Left lung (tissue), 14 donors: ENCODE measurements at places on chromosomes 12 and 14. TPM values are rescaled to one million over a fixed set of nuclear protein-coding genes. Genes with fewer than 3 reads are reported as not detected.

PAX9 gene
- polyA plus RNA-seq = 0.70 TPM

GAS2L3 gene
- polyA plus RNA-seq = 29.6 TPM

DNA sequence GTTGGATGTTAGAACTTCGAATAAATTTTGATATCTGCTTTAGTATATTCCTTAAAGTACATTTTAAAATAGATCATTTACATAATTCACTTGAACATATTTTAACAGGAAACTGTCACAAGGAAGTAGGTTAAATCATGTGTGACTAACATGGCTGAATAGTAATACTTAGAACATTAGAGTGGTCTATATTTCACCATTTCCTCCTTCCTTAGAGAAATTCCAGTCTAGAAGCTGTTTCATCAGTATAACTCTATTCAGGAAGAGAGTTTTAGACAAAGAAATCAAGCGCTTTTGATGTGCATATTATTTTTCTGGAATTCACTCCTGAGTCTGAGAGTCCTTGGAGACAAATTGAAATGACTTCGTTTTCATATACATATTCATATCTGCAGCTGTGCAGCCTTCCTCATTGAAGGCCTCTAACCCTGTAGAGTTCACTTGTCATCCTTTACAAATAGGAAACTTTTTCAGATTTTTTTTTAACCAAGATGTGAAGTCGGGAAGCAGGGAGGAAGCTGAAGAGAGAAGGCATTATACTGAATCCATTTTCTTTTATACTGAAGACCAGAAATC is 28.4 kb downstream of the IRAK3 start:
- no peak overlapping the region for H3K4me3 ChIP-seq
- peaks cover 73% of the 10 kb centered on the region for H3K36me3 ChIP-seq
- no peak overlapping the region for H3K27ac ChIP-seq
- H3K4me1 ChIP-seq = peaks cover 38% of the 10 kb centered on the region
- no peak for DNase-seq
- H3K27me3 ChIP-seq = no peaks in the 10 kb centered on the region

GRCh38 chr14:77862154-77862786 is 62.4 kb downstream of the ADCK1 start:
- H3K27me3 ChIP-seq = no peaks in the 10 kb centered on the region
- DNase-seq = peak; percentile 70
- peaks cover 4% of the 10 kb centered on the region for H3K36me3 ChIP-seq
- no peak overlapping the region for H3K4me3 ChIP-seq
- no peak overlapping the region for H3K27ac ChIP-seq

PMEL gene
- 2.7 TPM for polyA plus RNA-seq

DNA sequence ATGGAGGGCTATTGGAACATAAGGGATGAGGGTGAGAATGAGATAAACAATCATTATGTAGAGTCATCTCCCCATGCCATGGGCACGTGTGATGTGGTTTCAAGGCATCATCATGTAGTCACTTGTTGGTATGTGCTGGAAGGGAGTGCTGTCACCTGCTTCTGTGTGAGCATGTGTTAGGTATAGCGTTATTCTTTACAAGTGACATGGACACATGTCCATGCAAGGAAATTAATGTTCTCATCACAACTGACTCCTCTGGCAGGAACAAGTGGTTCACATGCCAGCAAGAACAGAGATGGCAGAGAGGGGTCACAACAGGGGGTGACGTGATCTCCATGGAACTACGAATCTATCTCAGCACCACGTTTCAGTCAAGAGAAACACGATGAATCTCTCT is 815.8 kb downstream of the BCL11B start:
- DNase-seq = no peak
- H3K4me3 ChIP-seq = no peak overlapping the region
- H3K36me3 ChIP-seq = no peaks in the 10 kb centered on the region
- no peaks in the 10 kb centered on the region for H3K27me3 ChIP-seq
- no peak overlapping the region for H3K27ac ChIP-seq

TMEM229B gene
- polyA plus RNA-seq = 0.75 TPM

IL22 gene
- polyA plus RNA-seq = not detected

DNA sequence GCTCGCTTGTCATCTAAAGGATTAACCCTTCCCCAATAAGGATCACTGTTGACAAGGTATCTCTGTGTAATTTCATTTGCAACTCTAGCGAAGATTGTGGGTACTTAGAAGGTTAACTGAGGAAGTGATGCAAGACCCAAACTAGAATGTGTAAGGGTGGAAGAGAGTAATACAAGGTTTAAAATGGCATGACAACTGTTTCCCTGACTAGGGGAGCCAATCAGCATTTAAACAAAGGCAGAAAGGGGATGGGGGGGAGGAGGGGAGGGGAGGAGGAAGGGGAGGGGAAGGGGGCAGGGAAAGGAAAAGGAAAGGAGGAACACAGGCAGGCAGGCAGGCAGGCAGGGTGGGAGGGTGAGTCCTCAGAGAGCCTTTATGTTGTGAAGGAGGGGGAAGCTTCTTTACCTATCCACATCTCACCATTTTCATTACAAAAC is 31.1 kb downstream of the NRDE2 start:
- no peak overlapping the region for H3K4me3 ChIP-seq
- H3K27ac ChIP-seq = no peak overlapping the region
- no peak for DNase-seq
- H3K4me1 ChIP-seq = peaks cover 46% of the 10 kb centered on the region
- H3K36me3 ChIP-seq = no peaks in the 10 kb centered on the region

ARF3 gene
- 116 TPM for polyA plus RNA-seq

GRCh38 chr12:78359520-78359919 is 505.1 kb upstream of the SYT1 start:
- H3K27ac ChIP-seq = no peak overlapping the region
- H3K27me3 ChIP-seq = no peaks in the 10 kb centered on the region
- H3K4me1 ChIP-seq = no peaks in the 10 kb centered on the region
- H3K4me3 ChIP-seq = no peak overlapping the region
- no peak for DNase-seq

OR4K17 gene
- polyA plus RNA-seq = 0.06 TPM

DNA sequence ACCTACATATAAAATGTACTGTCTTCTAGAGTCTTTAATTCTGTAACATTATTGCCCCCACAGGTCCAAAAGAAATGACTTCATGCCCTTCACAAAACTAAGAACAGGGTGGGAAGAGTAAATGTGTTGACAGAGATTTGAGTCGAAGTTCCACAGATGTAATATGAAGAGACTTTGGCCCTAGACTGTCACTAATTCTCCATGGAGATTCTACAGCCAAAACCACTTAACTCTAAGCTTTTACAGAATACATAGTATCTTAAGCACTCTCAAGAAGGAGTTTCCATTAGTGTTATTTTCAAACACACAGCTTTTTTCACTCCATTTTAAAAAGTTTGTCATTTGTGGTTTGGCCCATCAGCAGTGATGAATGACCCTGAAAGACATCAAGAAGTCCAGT is 56.3 kb downstream of the ABCC9 start:
- no peak overlapping the region for H3K4me3 ChIP-seq
- H3K4me1 ChIP-seq = no peaks in the 10 kb centered on the region
- no peaks in the 10 kb centered on the region for H3K36me3 ChIP-seq
- DNase-seq = no peak

DNA sequence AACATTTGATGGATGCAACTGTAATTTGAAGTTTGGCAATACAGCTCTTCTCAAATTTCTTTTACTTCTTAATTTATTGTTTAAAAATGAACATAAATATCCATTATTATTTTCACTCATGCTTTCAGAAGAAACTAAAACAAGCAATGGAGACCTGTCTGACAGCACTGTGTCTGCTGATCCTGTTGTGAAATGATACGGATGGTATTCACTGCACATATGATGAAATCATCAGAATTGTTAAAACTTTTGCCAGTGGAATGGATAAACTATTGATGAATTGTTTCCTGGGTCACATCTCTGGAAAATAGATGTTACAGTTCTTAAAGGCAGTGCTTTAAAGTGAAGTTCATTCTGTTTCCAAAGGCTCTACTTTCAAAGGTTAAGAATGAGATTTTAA is 59.2 kb downstream of the WASHC4 start:
- H3K36me3 ChIP-seq = peaks cover 90% of the 10 kb centered on the region
- no peak overlapping the region for H3K27ac ChIP-seq
- H3K27me3 ChIP-seq = no peaks in the 10 kb centered on the region
- no peak overlapping the region for H3K4me3 ChIP-seq
- no peaks in the 10 kb centered on the region for H3K4me1 ChIP-seq

ACOT6 gene
- not detected for polyA plus RNA-seq

DNA sequence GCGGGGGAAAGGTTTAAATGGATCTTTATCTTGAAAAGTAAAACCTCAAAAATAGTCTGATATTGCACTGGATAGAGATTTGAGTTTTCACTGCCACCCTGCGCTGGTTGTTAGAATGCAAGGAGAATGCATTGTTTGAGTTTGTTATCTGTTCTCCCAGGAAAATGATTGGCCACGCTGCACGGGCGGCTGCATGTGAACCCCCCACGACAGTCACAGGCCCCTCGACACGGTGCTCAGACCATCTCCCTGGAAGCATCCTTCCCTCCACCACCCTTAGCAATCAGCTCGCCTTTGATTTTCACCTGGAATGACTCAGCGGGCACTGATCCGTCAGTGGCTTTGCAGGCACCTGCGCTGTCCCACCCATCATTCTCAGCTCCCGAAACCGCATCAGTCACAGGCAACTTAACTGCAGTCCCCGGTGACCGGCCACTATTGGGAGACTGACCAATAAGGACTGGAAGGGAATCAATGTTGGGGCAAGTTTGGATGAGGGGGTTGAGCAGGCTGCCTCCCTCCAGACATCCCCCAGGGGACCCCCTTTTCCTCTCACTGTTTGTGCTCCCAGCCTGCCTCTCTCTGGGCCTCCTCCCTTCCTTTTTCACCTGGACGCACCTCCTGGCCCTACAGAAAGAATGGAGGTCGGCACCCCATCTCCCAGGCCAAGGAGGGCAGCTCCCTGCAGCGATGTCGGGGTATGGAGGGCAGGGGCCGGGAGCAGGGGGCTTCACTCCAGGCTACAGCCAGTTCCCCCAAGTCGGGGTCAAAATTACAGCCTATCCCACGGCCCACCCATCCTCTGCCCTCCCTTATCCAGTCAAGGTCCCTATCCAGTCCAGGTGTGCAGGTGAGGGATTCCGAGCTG is 28.5 kb upstream of the C14orf180 start:
- H3K4me3 ChIP-seq = no peak overlapping the region
- H3K36me3 ChIP-seq = no peaks in the 10 kb centered on the region
- no peak for DNase-seq
- H3K4me1 ChIP-seq = no peaks in the 10 kb centered on the region
- no peak overlapping the region for H3K27ac ChIP-seq
- H3K27me3 ChIP-seq = peaks cover 84% of the 10 kb centered on the region

- H3K27me3 ChIP-seq = no peaks in the 10 kb centered on the region
- peaks cover 8% of the 10 kb centered on the region for H3K4me1 ChIP-seq
- DNase-seq = no peak
- no peak overlapping the region for H3K27ac ChIP-seq
- H3K36me3 ChIP-seq = no peaks in the 10 kb centered on the region
- no peak overlapping the region for H3K4me3 ChIP-seq
These were observed 64.5 kb downstream of the TSPAN9 start for GRCh38 chr12:3141339-3142321.

DNA sequence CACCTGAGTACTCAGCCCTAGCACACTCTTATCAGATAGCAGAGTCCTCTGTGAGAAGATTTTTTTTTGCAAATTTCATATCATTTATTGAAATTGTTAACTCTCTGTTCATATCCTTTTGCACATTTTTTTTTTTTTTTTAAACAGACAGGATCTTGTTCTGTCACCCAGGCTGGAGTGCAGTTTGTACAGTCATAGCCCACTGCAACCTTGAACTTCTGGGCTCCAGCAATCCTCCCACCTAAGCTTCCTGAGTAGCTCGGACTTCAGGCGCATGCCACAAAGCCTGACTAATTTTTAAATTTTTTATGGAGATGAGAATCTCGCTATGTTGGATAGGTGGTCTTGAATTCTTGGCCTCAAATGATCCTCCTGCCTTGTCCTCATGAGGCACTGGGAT is 4.3 kb downstream of the PARP2 start:
- peaks cover 3% of the 10 kb centered on the region for H3K36me3 ChIP-seq
- H3K27ac ChIP-seq = no peak overlapping the region
- no peaks in the 10 kb centered on the region for H3K27me3 ChIP-seq
- H3K4me3 ChIP-seq = no peak overlapping the region

NPFF gene
- not detected for polyA plus RNA-seq

GRCh38 chr14:32470161-32470715 is 141.1 kb downstream of the AKAP6 start:
- H3K36me3 ChIP-seq = no peaks in the 10 kb centered on the region
- no peaks in the 10 kb centered on the region for H3K27me3 ChIP-seq
- DNase-seq = no peak

DNA sequence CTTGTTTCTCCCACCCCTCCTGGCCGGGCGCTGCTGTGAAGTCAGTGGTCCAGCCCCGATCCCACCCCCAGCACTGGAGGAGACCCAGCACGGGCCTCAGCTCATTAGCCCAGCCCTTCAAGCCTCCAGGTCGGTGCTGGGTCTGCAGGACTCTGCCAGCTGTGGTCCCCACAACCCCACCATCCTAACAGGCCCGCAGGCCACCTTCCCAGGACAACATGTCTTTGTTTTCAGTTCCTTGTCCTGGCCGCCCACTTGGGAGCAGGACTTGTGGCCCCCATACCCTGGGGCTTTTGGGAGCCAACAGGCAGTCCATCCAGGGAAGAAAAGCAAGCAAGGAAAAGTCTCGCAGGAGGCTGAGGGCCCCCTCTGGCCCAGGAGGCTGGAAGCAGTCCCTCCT is 60.0 kb downstream of the HRK start:
- H3K4me1 ChIP-seq = peaks cover 13% of the 10 kb centered on the region
- no peak overlapping the region for H3K27ac ChIP-seq
- no peaks in the 10 kb centered on the region for H3K27me3 ChIP-seq
- H3K4me3 ChIP-seq = no peak overlapping the region
- H3K36me3 ChIP-seq = no peaks in the 10 kb centered on the region
- DNase-seq = no peak

GRCh38 chr12:83092129-83092528 is 405.4 kb downstream of the TMTC2 start:
- no peak overlapping the region for H3K27ac ChIP-seq
- no peak for DNase-seq
- no peaks in the 10 kb centered on the region for H3K36me3 ChIP-seq
- no peak overlapping the region for H3K4me3 ChIP-seq
- no peaks in the 10 kb centered on the region for H3K27me3 ChIP-seq

- H3K36me3 ChIP-seq = no peaks in the 10 kb centered on the region
- H3K27me3 ChIP-seq = no peaks in the 10 kb centered on the region
- H3K4me3 ChIP-seq = no peak overlapping the region
- no peak overlapping the region for H3K27ac ChIP-seq
These were observed 90.0 kb upstream of the CCDC196 start for GRCh38 chr14:66396164-66396563.

FERMT2 gene
- 124 TPM for polyA plus RNA-seq

DNA sequence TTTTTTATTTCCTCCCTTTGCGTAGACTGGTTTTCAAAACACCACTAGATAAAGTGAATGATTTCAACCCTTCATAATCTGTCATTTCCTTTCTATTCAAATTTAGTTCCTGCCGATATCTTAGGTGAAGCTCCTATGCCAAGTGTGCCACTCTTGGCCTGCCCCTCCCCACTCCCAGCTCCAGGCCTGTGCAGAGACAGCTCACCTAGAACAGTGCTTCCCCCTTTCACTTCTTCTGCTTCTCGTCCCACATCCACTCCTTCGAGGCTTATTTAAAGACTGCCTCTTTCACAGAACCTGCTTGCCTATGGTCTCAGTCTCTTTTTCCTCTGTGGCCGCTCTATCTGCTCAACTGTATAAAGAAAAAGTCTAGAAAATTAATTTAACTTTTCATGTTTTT is 473.8 kb downstream of the RAD51B start:
- DNase-seq = no peak
- H3K27me3 ChIP-seq = no peaks in the 10 kb centered on the region
- no peak overlapping the region for H3K4me3 ChIP-seq
- no peaks in the 10 kb centered on the region for H3K36me3 ChIP-seq
- no peak overlapping the region for H3K27ac ChIP-seq
- H3K4me1 ChIP-seq = peaks cover 3% of the 10 kb centered on the region
